ENCODE measurements at places on chromosomes 4 and X. TPM values are rescaled to one million over a fixed set of nuclear protein-coding genes. Genes with fewer than 3 reads are reported as not detected.

The MAGEB17 gene
- not detected for total RNA-seq

The HSD17B11 gene
- total RNA-seq: 69.6 TPM

The SLITRK4 gene
- 0.99 TPM for total RNA-seq

The MOB1B gene
- total RNA-seq: 17.5 TPM

The IRS4 gene
- not detected for total RNA-seq

The CLDN34 gene
- total RNA-seq: not detected

The USP26 gene
- total RNA-seq: not detected

The PPBP gene
- total RNA-seq: not detected

The RAB40AL gene
- total RNA-seq: 0.33 TPM

The ANOS1 gene
- under 0.01 TPM for total RNA-seq

The F9 gene
- total RNA-seq: not detected
